PC-9 (cell line): ENCODE measurements at places on chromosomes 7 and 10. TPM values are rescaled to one million over a fixed set of nuclear protein-coding genes. Genes with fewer than 3 reads are reported as not detected.

Gene PWWP2B
- 16.9 and 20.6 TPM in 2 replicates for total RNA-seq

- H3K27ac ChIP-seq = no peak overlapping the region
- DNase-seq = no peak
- no peaks in the 10 kb centered on the region for H3K36me3 ChIP-seq
- no peaks in the 10 kb centered on the region for H3K27me3 ChIP-seq
- peaks cover 6% of the 10 kb centered on the region for H3K4me1 ChIP-seq
- no peak overlapping the region for H3K4me3 ChIP-seq
Measured at GRCh38 chr7:82105463-82105862, 335.6 kb upstream of the HGF start.

DNA sequence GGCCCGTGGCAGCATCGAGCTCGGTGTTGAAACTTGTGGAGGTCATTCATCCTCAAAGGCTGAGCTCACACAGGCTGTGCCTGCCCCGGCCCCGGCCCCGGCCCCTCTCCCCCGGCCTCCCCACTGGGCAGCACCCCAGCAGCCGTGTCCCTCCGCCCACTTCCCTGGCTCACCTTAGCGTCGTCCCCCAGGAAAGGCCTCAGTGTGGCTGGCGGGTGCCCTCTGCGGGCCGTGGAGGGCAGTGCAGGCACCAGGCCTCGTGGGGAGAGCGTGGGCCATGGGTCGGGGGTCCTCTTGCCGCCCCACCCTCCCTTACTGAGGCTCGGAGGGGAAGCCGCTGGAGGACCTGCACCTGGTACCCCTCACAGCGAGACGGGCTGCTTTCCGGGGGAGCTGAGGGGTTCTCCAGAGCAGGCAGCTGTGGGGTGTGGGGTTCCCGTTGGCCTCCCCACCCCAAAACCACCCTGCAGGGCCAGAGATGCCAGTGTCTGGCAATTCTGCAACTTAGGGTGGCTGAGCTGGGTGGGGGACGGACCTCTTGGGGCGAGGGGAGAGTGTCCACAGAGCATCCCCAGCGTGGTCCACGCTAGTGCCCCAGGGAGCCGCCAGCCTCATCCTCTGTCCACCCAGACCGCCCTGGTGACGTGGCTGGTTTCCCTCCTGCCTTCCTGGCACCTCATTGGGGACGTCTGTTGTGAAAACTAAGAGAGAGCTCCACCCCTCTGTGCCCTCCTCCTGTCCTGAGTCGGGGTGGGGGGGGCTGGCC is 44.2 kb upstream of the DPYSL4 start:
- DNase-seq = peak; percentile 8
- H3K4me1 ChIP-seq = no peaks in the 10 kb centered on the region
- H3K36me3 ChIP-seq = no peaks in the 10 kb centered on the region
- H3K27me3 ChIP-seq = no peaks in the 10 kb centered on the region
- H3K4me3 ChIP-seq = no peak overlapping the region

DNA sequence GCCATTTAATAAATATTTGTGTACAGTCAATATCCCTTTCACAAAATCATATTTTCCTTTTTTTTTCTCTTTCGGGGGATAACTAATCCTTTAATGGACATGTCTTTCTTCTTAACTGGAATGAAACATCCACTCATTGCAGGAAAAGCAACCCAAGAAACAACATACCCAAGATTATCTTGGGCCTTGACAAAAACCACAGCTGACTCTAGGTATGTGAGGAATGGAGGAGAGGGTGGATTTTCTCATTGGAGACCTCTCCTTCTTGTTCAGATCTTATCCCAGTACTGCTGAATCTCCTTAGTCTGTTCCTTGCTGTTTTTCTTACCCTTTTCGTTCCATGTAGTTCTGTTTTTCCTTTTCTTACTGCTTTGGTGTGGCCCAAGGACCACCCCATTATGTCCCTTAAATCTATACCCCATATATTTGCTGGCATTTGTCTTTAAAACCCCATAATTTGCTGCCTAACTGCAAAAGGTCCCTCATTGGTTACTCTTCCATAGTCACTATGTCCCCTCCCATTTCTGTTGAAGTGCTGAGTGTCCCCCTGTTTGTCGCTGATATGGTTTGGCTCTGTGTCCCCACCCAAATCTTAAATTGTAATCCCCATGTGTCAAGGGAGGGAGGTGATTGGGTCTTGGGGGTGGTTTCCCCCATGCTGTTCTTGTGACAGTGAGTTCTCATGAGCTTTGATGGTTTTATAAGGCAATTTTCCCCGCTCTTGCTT is 6.8 kb upstream of the CDK6 start:
- no peak overlapping the region for H3K27ac ChIP-seq
- H3K4me1 ChIP-seq = 0 out of 2 replicates have a peak, but pooled peaks cover under 1% of the 10 kb centered on the region
- no peak overlapping the region for H3K4me3 ChIP-seq
- DNase-seq = no peak
- no peaks in the 10 kb centered on the region for H3K27me3 ChIP-seq
- H3K36me3 ChIP-seq = no peaks in the 10 kb centered on the region

Gene LRGUK
- total RNA-seq = 0.60 and 2.3 TPM in 2 replicates

Gene LAMB4
- total RNA-seq = 0.15 and 0.83 TPM in 2 replicates

Gene ATP6V0E2
- total RNA-seq = 35.6 and 40.7 TPM in 2 replicates

DNA sequence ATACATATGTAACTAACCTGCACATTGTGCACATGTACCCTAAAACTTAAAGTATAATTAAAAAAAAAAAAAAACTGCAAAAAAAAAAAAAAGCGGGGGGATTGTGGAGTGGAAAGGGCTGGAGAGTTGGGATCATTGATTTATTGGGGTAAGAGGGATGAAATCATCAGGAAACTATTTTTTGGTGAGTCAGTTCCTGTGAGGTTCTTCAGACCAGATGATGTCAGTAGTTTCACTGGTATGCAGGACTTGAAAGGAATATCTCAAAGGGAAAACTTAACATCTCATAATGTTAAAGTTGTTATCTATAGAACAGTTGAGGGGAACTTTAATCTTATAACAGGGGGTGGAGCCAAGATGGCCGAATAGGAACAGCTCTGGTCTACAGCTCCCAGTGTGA is 32.6 kb upstream of the TECTB start:
- no peaks in the 10 kb centered on the region for H3K36me3 ChIP-seq
- no peak for DNase-seq
- no peaks in the 10 kb centered on the region for H3K4me1 ChIP-seq
- H3K27ac ChIP-seq = no peak overlapping the region
- peak overlapping the region; percentile 11; the same call in 1 of the 2 replicates for H3K4me3 ChIP-seq

Gene AZGP1
- total RNA-seq = 0.70 TPM in 1 of 2 replicates, not detected in the other

GRCh38 chr10:33860552-33860951 is 526.1 kb upstream of the NRP1 start:
- H3K27ac ChIP-seq = no peak overlapping the region
- no peak overlapping the region for H3K4me3 ChIP-seq
- H3K4me1 ChIP-seq = no peaks in the 10 kb centered on the region
- no peaks in the 10 kb centered on the region for H3K36me3 ChIP-seq
- no peak for DNase-seq

GRCh38 chr10:94115725-94116124 is 122.0 kb downstream of the PLCE1 start:
- H3K36me3 ChIP-seq = no peaks in the 10 kb centered on the region
- no peaks in the 10 kb centered on the region for H3K4me1 ChIP-seq
- H3K4me3 ChIP-seq = no peak overlapping the region
- peak; percentile 77 for DNase-seq
- H3K27ac ChIP-seq = peak overlapping the region; percentile 35; the same call in 1 of the 2 replicates

- no peaks in the 10 kb centered on the region; the same call in 1 of the 2 replicates for H3K36me3 ChIP-seq
- H3K27ac ChIP-seq = peak overlapping the region; percentile 45
- H3K4me3 ChIP-seq = no peak overlapping the region
- H3K27me3 ChIP-seq = no peaks in the 10 kb centered on the region
- no peak for DNase-seq
- H3K4me1 ChIP-seq = peaks cover 14% of the 10 kb centered on the region
Measured at GRCh38 chr10:118730756-118731456, 23.9 kb downstream of the CACUL1 start.
